Panc1 (cell line): ENCODE measurements at places on chromosomes 6 and 20. TPM values are rescaled to one million over a fixed set of nuclear protein-coding genes. Genes with fewer than 3 reads are reported as not detected.

KHDRBS2 gene
- not detected for total RNA-seq

CFB gene
- total RNA-seq = 5.6 TPM

NRN1 gene
- total RNA-seq = 0.18 TPM

PLEKHG1 gene
- total RNA-seq = 4.0 TPM

RPP40 gene
- total RNA-seq = 25.9 TPM

SLC17A3 gene
- total RNA-seq = not detected

CDH22 gene
- total RNA-seq = not detected

TCEA2 gene
- 38.5 TPM for total RNA-seq

STMND1 gene
- not detected for total RNA-seq

ANGPT4 gene
- not detected for total RNA-seq

DEFB124 gene
- total RNA-seq = not detected

HLA-B gene
- total RNA-seq = 191 TPM

CLPSL2 gene
- 0.57 TPM for total RNA-seq

FBXO5 gene
- 33.6 TPM for total RNA-seq

MCCD1 gene
- not detected for total RNA-seq

SAMHD1 gene
- total RNA-seq = 16.8 TPM

POPDC3 gene
- 29.2 TPM for total RNA-seq

CDKN1A gene
- 46.2 TPM for total RNA-seq

ADTRP gene
- not detected for total RNA-seq

NDRG3 gene
- 36.0 TPM for total RNA-seq

WFDC2 gene
- total RNA-seq = 1.6 TPM

PACRG gene
- total RNA-seq = 0.59 TPM

C20orf202 gene
- not detected for total RNA-seq

OOEP gene
- 10.6 TPM for total RNA-seq

WFDC10B gene
- total RNA-seq = not detected

WFDC12 gene
- not detected for total RNA-seq

TFAP2B gene
- total RNA-seq = not detected

NOTCH4 gene
- 2.0 TPM for total RNA-seq

GPLD1 gene
- 0.98 TPM for total RNA-seq

SOX18 gene
- total RNA-seq = 18.7 TPM

QRSL1 gene
- total RNA-seq = 18.4 TPM

FOXA2 gene
- 28.0 TPM for total RNA-seq

FOXQ1 gene
- total RNA-seq = 11.7 TPM

RIPPLY2 gene
- total RNA-seq = 6.5 TPM

DNAH8 gene
- not detected for total RNA-seq
